ENCODE measurements at places on chromosomes 2 and 18. TPM values are rescaled to one million over a fixed set of nuclear protein-coding genes. Genes with fewer than 3 reads are reported as not detected.

Gene CFC1
- not detected for total RNA-seq

Gene CPO
- not detected for total RNA-seq

Gene HTR2B
- 0.06 TPM for total RNA-seq

Gene APCDD1
- not detected for total RNA-seq

Gene SMIM21
- not detected for total RNA-seq

Gene IMP4
- total RNA-seq: 136 TPM

Gene CNRIP1
- total RNA-seq: 2.2 TPM

Gene ILKAP
- 40.1 TPM for total RNA-seq

Gene ACP1
- 209 TPM for total RNA-seq

Gene SOCS6
- 34.5 TPM for total RNA-seq

Gene RTP5
- not detected for total RNA-seq

Gene IL36B
- total RNA-seq: not detected

Gene CENPA
- total RNA-seq: 39.4 TPM

Gene RUFY4
- total RNA-seq: not detected

Gene ATP6V1B1
- 2.5 TPM for total RNA-seq

Gene STON1
- 0.38 TPM for total RNA-seq

Data from A549 treated with GW870086 at 1 μM for 4 hours (cell line).